A549 treated with AZD2906 at 1 μM for 4 hours (cell line): ENCODE measurements at places on chromosomes 5 and 9. TPM values are rescaled to one million over a fixed set of nuclear protein-coding genes. Genes with fewer than 3 reads are reported as not detected.

The NOXA1 gene
- total RNA-seq, result 0.71 to 1.8 TPM (median 1.6 TPM) in 5 replicates

The LEAP2 gene
- total RNA-seq, result 0.43 to 1.2 TPM (median 0.65 TPM) in 5 replicates

The VLDLR gene
- total RNA-seq, result 16.4 to 22.7 TPM (median 18.4 TPM) in 5 replicates

The SLC45A2 gene
- total RNA-seq, result not detected in 5 replicates

The FOXD4L5 gene
- total RNA-seq, result 0.03 to 0.08 TPM (median 0.06 TPM) in 3 of 5 replicates, not detected in the others

The TGFBR1 gene
- 51.2 to 86.6 TPM (median 76.8 TPM) in 5 replicates for total RNA-seq

The SURF1 gene
- 36.2 to 49.2 TPM (median 42.8 TPM) in 5 replicates for total RNA-seq

The GADD45G gene
- 0.11 to 0.76 TPM (median 0.39 TPM) in 5 replicates for total RNA-seq

The EPB41L4A gene
- 2.5 to 3.4 TPM (median 3.3 TPM) in 5 replicates for total RNA-seq

The DMRT3 gene
- 0.03 TPM in 1 of 5 replicates, not detected in the others for total RNA-seq
